ENCODE measurements at places on chromosomes 6 and 20.

- no peak for DNase-seq
Observed at GRCh38 chr20:50270569-50270968, 79.9 kb downstream of the CEBPB start.

DNA sequence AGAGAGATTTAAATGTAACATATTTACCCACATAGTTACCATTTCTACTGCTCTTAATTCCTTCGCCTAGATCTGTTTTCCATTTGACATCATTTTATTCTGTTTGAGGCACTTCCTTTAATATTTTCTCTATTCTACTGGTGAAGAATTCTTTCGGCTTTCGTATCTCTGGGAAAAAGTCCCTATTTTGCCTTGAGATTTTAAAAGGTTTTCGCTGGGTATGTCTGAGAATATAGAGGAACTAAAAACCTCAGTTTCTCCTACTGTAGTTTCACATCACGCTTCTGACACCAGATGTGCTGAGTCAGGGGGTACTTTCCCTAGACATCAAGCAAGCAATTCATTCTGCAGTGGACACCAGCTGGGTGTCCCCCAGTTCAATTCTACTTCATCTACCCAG is 61.7 kb downstream of the E2F3 start:
- no peak for DNase-seq

GRCh38 chr6:147507162-147508041 is 1.1 kb upstream of the SAMD5 start:
- peak; percentile 18 for DNase-seq

GRCh38 chr6:45488269-45488668 is 110.5 kb upstream of the SUPT3H start:
- DNase-seq = no peak

DNA sequence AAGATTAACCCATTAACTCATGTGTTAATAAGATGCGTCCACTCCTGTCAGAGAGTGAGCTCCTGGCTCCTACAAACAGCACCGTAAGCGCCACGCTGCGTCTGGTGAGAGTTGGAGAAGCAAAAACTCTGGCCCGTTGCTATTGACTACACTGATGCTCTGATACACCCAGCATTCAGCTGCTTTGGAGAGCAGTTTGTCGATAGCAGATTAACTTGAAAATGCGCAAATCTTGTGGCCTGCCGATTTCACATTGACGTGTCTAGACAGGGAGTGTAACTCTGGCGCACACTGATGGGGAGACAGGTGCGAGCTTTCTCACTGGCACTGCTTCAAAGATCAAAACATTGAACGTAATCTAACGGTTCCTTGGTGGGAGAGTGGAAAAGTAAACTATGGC is 151.7 kb upstream of the RPS6KA2 start:
- no peak for DNase-seq

- DNase-seq = no peak
Observed at GRCh38 chr6:15912505-15913400, 216.1 kb upstream of the MYLIP start.

DNA sequence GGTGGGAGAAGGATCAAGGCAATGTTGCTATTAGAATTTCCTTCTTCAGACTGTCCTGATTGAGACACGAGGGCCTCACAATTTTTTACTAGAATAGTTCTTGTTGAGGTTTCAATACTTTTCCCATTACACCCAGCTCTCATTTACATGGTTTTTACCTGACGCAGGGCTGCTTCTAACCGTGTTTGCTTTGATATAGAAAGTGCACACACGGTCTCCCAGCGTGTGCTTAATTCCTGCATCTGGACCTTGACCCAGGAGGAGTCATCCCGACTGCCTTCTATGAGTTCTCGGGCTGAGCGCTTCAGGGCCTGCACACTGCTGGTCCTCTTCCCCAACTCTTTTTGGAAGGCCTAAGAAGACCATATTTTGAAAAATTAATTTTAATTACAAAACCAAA is 160.2 kb downstream of the DST start:
- no peak for DNase-seq

- no peak for DNase-seq
Observed at GRCh38 chr6:104700371-104701185, 159.1 kb downstream of the HACE1 start.

DNA sequence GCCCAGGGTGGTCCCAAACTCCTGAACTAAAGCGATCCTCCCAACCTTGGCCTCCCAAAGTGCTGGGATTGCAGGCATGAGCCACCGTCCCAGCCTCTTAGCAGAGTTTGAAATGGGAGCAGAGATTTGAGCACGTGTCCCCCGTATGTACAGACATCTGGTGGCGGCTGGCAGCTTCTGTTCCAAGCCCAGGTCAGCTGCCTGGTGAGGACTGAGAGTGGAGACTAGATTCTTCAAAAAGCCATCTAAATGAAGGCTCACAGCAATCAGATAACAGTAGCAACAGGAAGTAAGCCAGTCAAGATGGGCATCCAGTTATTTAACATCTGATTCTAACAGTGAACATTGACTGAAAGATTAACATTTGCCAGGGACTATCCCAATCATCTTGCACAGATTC is 128.1 kb upstream of the AKAP12 start:
- DNase-seq = no peak

GRCh38 chr20:2088891-2089290 is 12.7 kb upstream of the STK35 start:
- DNase-seq = no peak

DNA sequence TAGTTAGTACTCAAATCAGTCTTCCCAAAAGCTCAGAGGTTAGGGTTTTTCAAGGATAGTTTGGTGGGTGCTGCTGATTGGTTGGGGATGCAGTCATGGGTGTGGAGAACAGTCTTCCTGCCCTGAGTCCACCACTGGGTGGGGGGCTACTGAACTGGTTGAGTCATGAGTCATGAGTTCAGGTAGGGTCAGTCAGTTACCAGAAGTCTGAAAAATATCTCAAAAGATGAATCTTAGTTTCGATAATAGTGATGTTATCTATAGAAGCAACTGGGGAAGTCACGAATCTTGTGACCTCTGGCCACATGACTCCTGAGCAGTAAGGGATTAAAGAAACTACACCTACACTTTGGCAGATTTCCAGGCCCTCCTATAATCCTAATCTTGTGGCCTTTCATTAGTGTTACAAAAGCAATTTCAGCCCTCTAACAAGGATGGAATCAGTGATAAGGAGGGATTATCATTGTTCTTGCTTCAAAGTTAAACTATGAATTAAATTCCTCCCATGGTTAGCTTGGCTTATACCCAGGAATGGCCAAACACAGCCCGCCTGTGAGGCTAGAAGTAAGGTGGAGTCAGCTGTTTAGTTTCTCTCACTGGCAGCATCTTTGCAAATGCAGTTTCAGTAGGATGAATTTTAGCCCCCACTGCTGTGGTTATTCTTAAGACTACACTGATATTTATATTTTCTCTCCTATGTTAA is 33.3 kb upstream of the NKAIN2 start:
- no peak for DNase-seq

Data from neural crest cell (in vitro differentiated cells).